ENCODE measurements at places on chromosomes 1 and 21.

DNA sequence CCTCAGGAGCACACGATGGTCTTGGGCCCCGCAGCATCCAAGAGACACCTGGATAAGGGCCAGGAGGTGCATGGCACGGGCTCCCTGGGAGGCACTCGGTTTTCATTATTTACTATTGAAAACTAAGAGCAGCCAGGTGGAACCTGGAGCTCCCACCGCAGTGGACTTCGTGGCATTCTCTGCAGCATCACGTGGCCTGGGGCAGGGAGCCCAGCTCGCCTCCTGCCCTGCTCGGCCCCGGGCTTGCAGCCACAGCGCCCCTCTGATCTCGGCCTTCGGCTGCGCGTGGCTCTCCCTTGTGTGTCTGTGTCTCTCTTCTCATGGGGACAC, 121.6 kb downstream of the SIK1 start:
- no peak for DNase-seq

- DNase-seq = no peak
These were observed 6.2 kb upstream of the LAPTM5 start for GRCh38 chr1:30763651-30764248.

- no peak for DNase-seq
These were observed 88.4 kb downstream of the LRRC8C start for GRCh38 chr1:89721351-89721750.

DNA sequence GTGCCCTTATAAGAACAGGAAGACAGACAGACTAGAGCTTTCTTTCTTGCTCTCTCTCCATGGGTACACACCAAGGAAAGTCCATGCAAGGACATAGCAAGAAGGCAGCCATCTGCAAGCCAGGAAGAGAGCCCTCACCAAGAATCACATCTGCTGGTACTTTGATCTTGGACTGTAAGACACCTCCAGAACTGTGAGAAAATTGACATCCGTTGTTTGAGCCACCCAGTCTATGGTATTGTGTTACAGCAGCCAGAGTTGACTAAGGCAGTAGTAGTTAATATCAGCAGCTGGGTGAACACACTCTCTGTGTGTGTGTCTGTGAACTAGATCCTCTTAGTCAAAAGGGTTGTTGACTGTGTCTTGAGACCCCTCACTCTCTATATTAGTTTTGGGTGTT, 53.8 kb upstream of the PPP2R5A start:
- DNase-seq = no peak

DNA sequence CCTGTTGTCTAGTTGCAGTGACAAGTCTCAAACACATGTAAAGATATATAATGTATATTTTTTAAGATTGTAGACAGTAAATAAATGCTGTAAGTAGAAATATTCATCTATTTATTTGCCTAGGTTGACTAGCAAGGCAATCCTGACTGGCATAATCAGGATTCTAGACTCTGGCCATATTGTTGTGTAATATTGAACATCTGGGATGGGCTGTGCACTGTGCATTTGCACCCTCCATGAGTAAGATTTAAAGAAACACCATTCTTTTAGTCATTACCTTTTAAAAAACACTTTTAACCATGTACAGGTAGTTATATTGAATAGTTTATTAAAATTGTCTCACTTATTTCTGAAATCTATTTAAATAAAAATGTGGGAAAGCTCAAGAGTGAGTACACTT, 32.4 kb downstream of the RASAL2 start:
- no peak for DNase-seq

- DNase-seq = no peak
These were observed 55.2 kb downstream of the COLGALT2 start for GRCh38 chr1:183982172-183982963.

DNA sequence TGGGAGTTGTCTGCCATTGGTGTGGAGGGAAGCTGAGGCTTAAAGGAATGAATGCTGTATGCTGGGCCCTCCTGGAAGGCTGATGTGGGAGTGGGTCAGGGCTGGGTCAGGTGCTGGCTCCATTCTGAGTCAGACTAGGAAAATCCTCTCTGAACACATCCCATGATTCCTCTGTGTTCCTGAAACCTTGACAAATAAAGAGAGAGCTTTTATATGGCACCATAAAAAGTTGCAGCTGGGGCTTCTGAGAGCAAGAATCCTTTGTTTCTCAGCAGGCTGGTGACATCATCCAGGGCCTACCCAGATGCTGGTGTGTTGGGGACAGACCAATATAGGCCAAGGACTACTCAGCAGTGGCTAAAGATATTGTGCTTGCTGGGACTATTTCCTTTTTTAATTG, 27.8 kb upstream of the NFASC start:
- no peak for DNase-seq

- DNase-seq = no peak
These were observed 11.3 kb downstream of the IGSF5 start for GRCh38 chr21:39756285-39756684.

DNA sequence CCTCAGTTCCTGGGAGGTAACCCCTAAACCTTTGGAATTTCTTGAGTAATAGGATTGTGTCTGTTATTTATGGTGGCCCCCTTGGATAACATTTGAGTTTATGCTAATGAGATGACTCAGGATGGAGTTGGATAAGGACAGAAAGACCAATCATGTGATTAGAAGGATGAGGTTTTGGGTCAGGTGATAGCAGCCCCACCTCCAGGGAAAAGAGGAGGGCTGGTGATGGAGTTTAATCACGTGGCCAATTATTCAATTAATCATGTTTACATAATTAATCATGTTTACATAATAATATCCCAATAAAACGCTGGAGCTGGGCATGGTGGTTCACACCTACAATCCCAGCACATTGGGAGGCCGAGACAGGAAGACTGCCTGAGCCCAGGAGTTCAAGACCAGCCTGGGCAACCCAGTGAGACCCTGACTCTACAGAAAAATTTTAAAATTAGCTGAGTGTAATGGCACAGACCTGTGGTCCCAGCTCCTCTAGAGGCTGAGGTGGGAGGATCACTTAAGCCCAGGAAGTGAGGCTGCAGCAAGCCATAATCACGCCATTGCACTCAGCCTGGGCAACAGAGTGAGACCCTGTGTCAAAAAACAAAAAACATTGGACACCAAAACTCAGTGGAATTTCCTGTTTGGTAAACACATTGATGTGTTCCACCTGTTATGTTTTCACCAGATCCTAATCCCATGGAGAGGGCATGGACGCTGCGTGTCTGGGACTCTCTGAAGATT, 73.3 kb downstream of the NUP210L start:
- no peak for DNase-seq

GRCh38 chr1:221869779-221870178, 127.9 kb upstream of the DUSP10 start:
- no peak for DNase-seq
